ENCODE measurements at places on chromosomes 2 and 18.

DNA sequence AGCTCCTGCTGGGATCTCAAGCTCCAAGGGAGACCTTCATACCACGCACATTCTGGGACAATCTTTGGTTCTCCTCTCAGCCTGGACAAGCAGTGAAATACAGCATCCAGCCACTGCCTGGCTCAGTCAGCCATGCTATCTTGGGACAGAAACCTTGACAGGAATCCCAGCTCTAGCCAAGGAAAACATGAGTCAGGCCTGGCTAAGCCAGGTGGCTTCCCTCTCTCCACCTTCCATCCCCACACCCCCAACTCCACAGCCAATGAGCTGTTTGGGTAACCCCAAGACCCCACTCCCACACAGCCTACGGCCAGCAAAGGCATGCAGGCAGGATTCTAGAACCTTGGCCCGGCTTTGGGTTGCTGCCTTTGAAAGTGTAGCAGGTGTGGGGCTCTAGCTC lies 64.9 kb downstream of the MCFD2 start:
- no peak for DNase-seq

DNA sequence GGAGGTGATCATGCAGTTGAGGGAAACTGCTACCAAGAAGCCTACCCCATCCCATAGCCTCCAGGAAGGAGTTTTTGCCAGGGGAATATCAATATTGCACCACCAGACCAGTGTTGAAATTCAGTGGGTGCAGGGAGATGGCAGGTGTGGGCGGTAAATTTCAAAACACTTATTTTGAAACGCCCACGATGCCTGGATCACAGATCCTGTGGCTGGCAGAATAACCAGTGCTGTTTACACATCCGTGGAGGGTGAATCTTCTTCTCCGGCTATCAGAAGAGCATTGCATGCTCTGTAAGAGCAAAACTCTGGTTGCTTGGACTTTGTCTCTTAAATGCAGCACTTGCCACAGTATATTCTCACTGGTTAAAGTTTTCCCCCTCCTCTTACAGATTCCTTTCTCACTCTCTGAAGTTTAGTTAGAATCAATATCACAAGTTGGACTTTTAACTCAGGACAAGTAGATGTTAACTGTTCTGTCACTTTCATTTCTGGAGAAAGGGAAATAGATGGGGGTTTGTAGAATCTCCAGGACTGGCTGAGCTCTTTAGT lies 70.5 kb upstream of the ZCCHC2 start:
- no peak for DNase-seq

DNA sequence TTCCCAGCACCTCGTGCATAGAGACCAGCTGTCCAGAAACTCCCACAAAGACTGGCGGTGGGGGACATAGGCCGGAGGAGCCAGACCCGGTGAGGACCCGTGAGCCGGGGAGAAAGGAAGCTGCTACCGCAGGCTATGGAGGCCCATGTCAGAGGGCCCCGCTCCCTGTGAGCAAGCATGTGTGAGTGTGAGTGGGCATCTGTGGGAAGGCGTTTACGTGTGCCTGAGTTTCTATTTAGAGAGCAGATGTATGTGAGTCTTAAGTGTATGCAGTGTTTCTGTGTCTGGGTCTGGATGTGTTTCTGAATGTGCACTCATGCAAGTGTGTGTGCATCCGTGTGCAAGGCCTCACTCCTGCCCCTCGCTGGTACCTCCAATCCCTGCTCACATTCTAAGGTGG lies 187.8 kb upstream of the RAB6C start:
- no peak for DNase-seq

- no peak for DNase-seq
Measured at GRCh38 chr2:3325458-3326181, 52.0 kb downstream of the EIPR1 start.

- peak; percentile 47 for DNase-seq
Measured at GRCh38 chr2:224025874-224026273, 13.2 kb downstream of the SERPINE2 start.

DNA sequence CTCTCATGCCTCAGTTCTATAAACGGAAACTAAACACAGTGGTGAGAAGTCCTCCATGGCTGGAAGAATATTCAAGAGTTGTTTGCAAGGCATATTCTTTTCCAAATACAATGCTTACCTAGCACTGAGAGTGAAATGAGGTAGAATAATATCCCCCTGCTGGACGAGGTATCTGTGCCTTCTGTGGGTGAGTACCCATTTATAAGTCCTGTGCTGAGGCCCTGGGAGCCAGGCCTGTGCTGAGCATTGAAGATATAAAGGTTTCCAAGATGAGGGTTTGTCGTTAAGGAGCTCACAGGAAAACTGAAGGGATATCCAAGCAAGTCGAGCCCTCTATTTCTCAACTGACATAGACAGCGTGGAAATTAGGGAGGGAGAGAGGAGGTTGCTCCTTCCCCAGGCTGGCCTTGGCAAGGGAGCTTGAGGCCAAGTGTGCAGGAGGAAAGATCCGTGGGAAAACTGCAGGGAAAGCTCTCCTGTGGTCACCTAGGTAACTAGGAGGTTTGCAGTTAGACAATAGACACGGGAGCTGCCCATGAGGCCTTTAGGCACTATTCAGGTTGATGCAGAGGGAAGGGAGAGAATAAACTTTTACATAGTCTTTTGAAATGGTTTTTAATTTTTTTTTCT lies 17.6 kb downstream of the PTPRM start:
- no peak for DNase-seq
